Caudate nucleus (tissue), 63 donors: ENCODE measurements at places on chromosomes 13 and 19.

GRCh38 chr19:38721979-38722773 is 22.1 kb downstream of the CAPN12 start:
- DNase-seq = peak; percentile 93

GRCh38 chr19:45746866-45747265 is 13.6 kb downstream of the MEIOSIN start:
- no peak for DNase-seq

DNA sequence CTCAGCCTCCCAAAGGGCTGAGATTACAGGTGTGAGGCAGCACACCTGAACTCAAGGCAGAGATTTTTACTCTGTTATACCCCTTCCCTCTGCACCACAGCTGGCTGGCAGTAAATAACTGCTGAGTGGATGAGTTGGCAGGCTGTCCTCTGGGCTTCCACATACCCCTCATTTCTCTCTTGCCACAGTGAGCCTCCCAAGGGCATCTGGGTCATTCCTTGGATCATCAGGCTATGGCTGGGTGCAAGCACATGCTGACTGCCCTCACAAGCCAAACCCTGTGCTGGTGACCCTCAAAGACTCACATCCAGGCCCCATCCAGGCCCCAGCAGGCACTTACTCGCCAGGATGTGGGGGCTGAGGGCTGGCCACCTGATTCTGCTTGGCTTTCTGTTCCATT is 4.2 kb downstream of the SUGP1 start:
- DNase-seq = no peak

GRCh38 chr19:13807421-13808021 is 12.3 kb downstream of the ZSWIM4 start:
- DNase-seq = no peak

DNA sequence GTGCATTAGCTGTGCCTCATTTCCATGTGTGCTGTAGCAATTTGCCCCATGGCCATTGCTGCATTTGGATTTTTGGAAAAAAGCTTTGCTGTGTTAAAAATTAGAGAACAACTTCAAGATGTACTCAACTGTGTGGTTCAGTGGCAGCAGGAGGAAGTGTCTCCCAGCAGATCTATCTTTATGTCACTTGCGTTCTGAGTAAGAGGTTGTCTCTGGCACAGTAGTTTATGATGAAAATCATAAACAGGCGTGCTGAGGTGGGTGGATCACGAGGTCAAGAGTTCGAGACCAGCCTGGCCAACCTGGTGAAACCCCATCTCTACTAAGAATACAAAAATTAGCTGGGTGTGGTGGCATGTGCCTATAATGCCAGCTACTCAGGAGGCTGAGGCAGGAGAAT is 29.0 kb upstream of the RNF17 start:
- DNase-seq = no peak

DNA sequence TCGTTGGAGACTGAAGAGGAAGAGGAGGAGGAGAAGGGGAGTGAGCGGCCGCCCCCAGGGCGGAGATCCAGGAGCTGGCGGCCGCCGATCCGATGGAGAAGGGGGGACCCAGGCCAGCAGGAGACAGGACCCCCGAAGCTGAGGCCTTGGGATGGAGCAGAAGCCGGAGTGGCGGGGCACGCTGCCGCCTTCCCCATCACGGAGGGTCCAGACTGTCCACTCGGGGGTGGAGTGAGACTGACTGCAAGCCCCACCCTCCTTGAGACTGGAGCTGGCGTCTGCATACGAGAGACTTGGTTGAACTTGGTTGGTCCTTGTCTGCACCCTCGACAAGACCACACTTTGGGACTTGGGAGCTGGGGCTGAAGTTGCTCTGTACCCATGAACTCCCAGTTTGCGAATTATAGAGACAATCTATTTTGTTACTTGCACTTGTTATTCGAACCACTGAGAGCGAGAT is 1.8 kb downstream of the GADD45B start:
- no peak for DNase-seq

- DNase-seq = no peak
Measured at GRCh38 chr13:51230477-51231105, 8.4 kb downstream of the FAM124A start.

DNA sequence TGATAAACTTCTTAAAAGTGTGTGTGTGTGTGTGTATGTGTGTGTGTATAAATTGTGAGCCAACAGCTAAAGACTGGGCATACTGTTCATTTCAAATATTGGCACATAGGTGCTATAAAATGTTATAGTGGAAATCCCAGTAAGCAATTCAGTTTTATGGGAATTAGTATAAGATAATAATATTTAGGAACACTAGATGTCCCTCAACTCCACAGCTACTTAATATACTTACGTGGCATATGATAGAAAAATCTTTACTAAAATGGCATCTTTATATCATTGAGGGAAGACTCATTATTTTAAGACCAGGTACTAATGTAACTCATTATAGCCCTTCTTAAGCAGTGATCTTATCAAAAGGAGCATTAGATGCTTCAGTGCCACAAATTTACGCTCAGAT is 266.2 kb downstream of the MAB21L1 start:
- no peak for DNase-seq
